ENCODE measurements at places on chromosomes 11 and 22.

DNA sequence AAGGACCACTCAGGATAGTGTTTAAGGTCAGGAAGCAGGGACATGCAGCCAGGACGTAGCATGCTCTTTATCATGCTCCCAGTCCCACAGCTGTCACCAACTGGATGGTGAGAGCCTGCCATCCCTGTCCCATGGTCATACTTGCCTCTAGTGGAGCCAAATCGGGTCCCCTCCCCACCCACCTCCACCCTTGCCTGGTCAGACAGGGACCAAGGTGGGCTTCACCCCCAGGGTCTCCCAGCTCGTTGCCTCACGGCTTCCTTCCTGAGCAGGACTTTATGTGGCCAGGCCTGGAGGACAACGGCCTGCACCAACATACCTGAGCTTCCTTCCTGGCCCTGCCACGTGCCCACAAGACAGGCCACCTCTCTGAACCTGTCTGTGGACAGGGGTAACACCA, 19.8 kb downstream of the A4GALT start:
- no peak for DNase-seq

GRCh38 chr22:36117053-36117554, 43.5 kb downstream of the APOL3 start:
- DNase-seq, result no peak

- no peak for DNase-seq
Measured at GRCh38 chr11:61747967-61748285, 4.5 kb upstream of the MYRF start.

DNA sequence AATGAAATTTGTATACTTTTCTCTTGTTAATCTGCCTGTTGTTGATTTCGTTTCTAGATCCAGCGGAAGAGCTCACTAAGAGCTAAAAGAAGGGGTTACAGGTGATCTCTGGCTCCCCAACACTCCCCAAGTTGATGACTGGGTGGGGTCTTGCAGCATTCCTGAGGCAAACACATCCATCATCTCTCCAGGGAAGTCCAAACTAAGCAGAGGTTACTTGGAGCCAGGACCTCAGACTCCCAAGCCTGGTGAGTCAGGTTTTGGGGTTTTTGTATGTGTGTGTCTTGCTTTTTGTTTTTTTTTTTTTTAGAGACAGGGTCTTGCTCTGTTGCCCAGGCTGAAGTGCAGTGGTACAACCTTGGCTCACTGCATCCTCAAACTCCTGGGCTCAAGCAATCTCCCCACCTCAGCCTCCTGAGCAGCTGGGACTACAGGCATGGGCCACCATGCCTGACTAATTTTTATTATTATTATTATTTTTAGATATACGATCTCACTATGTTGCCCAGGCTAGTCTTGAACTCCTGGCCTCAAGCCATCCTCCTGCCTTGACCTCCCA, 11.5 kb upstream of the RPS3 start:
- DNase-seq, result no peak

DNA sequence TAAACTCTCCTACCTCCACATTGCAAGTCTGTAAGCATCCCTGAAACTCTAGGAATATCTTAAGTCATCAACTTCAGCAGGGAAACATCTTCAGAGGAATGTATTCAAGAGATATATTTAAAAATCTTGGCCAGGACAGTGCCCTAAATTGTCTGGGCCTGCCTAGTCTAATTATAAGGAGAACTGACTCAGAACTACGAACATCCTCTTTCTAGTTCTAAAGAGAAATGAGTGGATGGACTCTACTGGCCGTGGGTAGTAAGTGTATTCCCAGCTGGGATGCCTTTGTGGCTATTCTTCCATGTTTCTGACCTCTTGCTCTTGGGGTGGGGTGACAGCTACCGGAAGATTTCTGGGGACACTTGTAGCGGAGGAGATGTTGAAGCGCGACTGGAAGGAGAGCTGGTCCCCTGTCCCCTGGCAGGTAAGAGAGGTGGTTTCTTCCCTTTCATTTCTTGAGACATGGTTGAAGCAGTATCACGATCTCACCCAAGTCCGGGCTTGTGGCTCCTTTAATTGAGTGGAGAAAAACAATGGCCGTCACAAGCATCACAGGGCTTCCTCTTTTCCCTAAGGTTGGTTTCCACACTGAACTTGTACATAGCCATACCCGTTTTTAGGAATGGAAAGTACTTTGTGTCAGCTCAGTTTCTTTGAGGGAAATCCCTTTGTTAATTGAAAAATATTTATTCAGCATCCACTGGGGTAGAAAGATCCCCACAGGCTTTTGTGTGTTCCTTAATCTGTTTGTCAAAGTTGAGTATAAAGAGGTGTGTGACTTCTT, 97.7 kb upstream of the SORL1-AS1 start:
- no peak for DNase-seq

GRCh38 chr11:68665436-68665835, 18.9 kb upstream of the GAL start:
- DNase-seq, result no peak

- DNase-seq, result no peak
Measured at GRCh38 chr11:94546886-94547285, 3.2 kb downstream of the FUT4 start.

DNA sequence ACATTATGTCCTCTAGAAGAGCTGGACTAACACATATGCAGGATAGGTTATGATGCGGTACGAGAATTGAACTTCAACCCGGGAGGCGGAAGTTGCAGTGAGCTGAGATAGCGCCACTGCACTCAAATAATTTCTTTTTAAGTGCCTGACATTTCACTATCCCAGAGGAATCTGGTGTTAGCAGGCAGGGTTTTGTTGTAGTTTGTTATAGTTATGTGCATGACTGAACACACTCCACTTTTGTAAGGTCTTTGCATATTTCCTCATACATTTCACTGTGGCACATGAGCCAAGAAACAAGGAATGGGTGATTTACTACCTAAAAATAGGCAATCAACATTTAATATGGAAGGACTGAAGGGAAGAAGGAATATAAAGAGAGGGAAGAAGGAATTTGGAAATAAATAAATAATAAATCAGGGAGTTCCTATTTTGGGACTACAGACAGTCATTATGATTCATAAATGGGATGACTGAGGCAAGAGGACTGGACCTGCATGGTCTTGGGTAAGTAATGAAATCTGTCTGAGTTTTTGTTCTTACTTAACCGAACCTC, 8.7 kb upstream of the HIPK3 start:
- DNase-seq, result no peak

GRCh38 chr11:35501776-35502175, 23.6 kb downstream of the PAMR1 start:
- no peak for DNase-seq

GRCh38 chr11:9718147-9718546, 54.3 kb downstream of the SWAP70 start:
- DNase-seq, result no peak

- peak; percentile 19 for DNase-seq
Measured at GRCh38 chr22:26172389-26172990, 3.2 kb downstream of the SEZ6L start.

Measured in stimulated activated CD4-positive, alpha-beta T cell treated with anti-CD3 and anti-CD28 coated beads, Interleukin-2, amount 100 ng/mL, for 24 hours (primary cell).